ENCODE measurements at places on chromosomes 2 and 18.

DNA sequence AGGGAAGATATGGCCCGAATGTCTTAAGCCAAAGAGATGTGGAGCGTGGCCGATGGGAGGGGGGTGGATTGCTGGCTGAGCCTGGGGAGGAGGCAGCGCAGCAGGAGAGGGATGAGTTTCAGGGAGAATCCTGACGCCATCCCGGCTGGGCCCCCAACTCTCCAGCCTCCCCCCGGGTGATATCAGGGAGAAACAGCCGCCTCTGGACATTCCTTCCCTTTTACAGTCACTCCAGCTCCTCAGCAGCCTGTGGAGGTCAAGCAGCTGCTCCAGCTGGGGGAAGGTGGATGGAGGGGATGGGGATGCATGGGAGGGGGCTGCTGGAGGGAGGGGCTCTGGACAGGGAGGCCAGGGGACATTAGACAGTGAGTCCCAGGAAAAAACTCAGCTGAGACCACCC is 9.5 kb upstream of the DES start:
- DNase-seq: no peak

DNA sequence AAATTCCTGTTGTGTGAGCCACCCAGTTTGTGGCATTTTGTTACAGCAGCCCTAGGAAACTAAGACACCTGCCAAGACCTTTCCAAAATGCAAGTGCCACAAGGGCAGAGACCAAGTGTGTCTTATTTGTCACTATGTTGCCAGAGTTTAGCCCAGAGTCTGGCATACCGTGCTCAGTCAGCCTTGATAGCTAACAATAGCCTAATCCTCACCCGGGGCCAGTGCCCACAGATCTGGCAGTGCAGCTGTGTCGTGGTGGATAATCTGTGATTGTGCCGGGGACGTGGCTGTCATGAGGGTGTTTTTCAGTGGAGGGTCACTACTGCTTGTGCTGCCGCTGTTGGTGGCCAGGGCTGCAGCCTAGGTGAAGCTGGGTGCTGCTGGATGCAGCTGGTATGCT is 53.5 kb downstream of the MEP1B start:
- no peak for DNase-seq

GRCh38 chr2:140895378-140895777 is 1235.4 kb downstream of the LRP1B start:
- DNase-seq: no peak

GRCh38 chr18:12862874-12863482 is 21.1 kb downstream of the PTPN2 start:
- no peak for DNase-seq

- DNase-seq: no peak
Measured at GRCh38 chr18:74533666-74534065, 634 bp upstream of the CNDP1 start.

DNA sequence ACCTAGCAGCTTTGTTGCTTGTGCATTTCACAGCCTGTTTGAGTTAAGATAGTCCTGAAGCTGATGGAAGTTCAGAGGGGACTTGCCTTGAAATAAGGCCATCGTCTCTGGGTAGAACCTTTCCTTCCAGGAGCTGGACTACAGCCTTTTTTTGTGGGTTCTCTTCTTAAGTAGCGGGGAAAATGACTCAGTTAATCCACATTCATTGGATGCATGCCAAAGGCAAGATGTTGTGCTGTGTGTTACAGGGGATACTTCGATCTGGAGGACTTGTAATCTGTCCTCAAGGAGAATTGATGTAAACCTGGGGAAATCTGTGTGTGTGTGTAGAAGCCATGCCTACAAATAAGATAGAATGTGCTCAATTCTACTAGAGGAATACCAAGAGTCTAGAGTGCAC is 46.8 kb downstream of the RPIA start:
- DNase-seq: no peak
